WTC11 (cell line): ENCODE measurements at places on chromosomes 6 and 20. TPM values are rescaled to one million over a fixed set of nuclear protein-coding genes. Genes with fewer than 3 reads are reported as not detected.

- no peak overlapping the region for H3K27ac ChIP-seq
- no peak overlapping the region for H3K4me3 ChIP-seq
- H3K27me3 ChIP-seq, result no peaks in the 10 kb centered on the region; the same call in 1 of the 2 replicates
- no peaks in the 10 kb centered on the region for H3K36me3 ChIP-seq
These were observed 193.7 kb downstream of the EYA2 start for GRCh38 chr20:47088335-47088734.

- peaks cover 55% of the 10 kb centered on the region for H3K4me1 ChIP-seq
- peaks cover 31% of the 10 kb centered on the region for H3K27me3 ChIP-seq
- peak overlapping the region; percentile 55 for H3K4me3 ChIP-seq
These were observed 45.7 kb upstream of the SMIM28 start for GRCh38 chr6:138331984-138332383.

- no peak overlapping the region for H3K27ac ChIP-seq
- peaks cover 5% of the 10 kb centered on the region; the same call in 1 of the 2 replicates for H3K36me3 ChIP-seq
- peaks cover 28% of the 10 kb centered on the region for H3K4me1 ChIP-seq
- DNase-seq, result no peak
These were observed 2.2 kb downstream of the C20orf204 start for GRCh38 chr20:64038224-64038564.

The COL12A1 gene
- total RNA-seq, result 1.1 to 1.4 TPM (median 1.2 TPM) in 3 replicates

DNA sequence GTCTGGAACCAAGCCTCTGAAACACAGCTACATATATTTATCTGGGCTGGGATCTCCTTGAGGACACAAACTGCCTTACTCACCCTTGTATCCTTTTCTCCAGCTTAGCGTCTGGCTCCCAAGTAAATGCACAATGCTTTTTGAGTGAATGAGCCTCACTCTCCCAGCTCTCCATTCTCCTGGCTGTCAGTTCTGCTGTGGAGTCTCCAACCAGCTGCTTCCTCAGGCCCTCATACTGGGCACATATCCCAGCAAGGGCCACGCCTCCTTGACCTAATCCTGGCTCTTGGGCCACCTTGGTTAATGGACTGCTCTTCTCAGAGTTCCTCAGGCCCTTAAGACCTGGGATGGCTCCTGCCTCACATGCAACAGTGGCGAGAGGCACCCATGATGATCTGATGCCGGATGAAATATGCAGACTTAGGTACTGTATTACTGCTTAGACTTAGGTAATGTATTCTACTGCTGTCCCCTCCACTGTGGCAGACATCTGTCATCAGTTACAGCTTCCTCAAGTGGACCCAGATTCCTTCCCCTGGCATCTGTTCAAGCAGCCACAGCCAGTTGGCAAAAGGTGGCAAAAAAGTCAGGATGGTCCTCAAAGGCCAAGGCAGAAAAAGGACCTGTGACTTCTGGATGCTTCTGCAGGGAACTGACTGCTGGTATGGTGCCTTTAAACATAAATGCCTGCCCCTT is 16.5 kb downstream of the SNHG17 start:
- H3K27me3 ChIP-seq, result no peaks in the 10 kb centered on the region
- peaks cover 54% of the 10 kb centered on the region for H3K36me3 ChIP-seq
- H3K4me3 ChIP-seq, result no peak overlapping the region

- DNase-seq, result no peak
- H3K27ac ChIP-seq, result no peak overlapping the region
- H3K4me1 ChIP-seq, result peaks cover 17% of the 10 kb centered on the region
- no peaks in the 10 kb centered on the region; the same call in 1 of the 2 replicates for H3K36me3 ChIP-seq
These were observed 9.0 kb upstream of the ISM1 start for GRCh38 chr20:13211956-13212618.

The SAMD10 gene
- 4.6 to 6.2 TPM (median 4.8 TPM) in 3 replicates for total RNA-seq

The ASIP gene
- total RNA-seq, result not detected in 3 replicates

DNA sequence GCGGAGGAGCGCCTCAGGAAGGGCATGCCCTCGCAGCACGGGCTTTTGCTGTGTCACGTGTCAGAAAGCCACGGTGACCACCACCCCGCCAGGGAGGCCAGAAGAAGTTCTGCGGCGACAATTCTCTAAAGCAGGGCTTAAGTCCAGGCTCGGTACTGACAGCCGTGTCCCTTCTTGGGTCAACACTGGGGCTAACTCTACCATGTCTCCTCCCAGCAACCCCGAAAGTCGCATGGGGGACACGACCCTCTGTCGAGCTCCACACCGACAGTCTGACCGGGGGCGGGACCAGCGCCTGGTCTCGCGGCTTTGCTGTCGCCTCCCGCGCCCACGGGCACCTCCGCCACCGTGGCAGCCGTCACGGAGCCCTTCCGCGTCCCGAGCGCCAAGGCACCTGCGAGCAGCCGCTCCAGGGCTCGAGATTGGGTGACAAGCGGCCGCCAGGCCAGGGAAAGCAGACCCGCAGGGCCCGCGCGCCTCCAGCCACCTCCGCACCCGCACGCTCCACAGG is 534 bp downstream of the NANP start:
- peaks cover 8% of the 10 kb centered on the region for H3K36me3 ChIP-seq
- peaks cover 43% of the 10 kb centered on the region for H3K27me3 ChIP-seq
- peak overlapping the region; percentile 77 for H3K4me3 ChIP-seq
- DNase-seq, result peak; percentile 24
- H3K4me1 ChIP-seq, result peaks cover 34% of the 10 kb centered on the region

DNA sequence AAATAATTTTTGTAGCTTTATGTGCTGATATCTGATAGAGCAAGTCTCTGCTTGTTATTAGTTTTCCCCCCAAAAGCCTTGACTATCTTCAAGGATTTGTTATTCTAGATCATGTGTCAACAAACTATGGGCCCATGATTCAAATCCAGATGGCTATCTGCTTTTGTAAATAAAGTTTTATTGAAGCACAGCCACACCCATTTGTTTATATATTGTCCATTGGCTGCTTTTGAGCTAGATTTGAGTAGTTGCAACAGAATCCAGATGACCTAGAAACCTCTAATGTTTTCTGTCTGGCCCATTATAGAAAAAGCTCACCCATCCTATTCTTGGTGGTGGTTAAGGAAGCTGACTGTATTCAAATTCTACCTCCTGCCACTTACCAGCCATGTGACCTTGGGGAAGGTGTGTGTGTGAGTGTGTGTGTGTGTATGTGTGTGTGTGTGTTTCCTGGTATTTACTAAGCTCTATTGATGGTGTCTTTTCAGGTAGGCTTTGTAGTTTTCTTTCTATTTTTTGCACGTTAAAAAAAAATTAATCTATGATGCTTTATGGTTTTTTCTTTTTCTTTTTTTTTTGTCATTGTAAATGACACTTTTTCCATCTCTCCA is 1.3 kb upstream of the GTSF1L start:
- no peaks in the 10 kb centered on the region for H3K36me3 ChIP-seq
- no peak for DNase-seq
- H3K4me3 ChIP-seq, result no peak overlapping the region
- H3K27ac ChIP-seq, result no peak overlapping the region
- no peaks in the 10 kb centered on the region for H3K27me3 ChIP-seq

The ENPP1 gene
- total RNA-seq, result 29.7 to 34.9 TPM (median 30.8 TPM) in 3 replicates

The FAM184A gene
- 13.3 to 19.2 TPM (median 16.2 TPM) in 3 replicates for total RNA-seq

GRCh38 chr6:1759870-1760269 is 150.2 kb downstream of the FOXC1 start:
- H3K4me3 ChIP-seq, result no peak overlapping the region
- no peaks in the 10 kb centered on the region for H3K27me3 ChIP-seq
- no peak for DNase-seq
- H3K4me1 ChIP-seq, result peaks cover 4% of the 10 kb centered on the region; the same call in 1 of the 2 replicates
- H3K36me3 ChIP-seq, result no peaks in the 10 kb centered on the region

The ISM1 gene
- total RNA-seq, result 0.52 to 0.85 TPM (median 0.62 TPM) in 3 replicates

The PLCB1 gene
- total RNA-seq, result 11.3 to 18.5 TPM (median 17.5 TPM) in 3 replicates

DNA sequence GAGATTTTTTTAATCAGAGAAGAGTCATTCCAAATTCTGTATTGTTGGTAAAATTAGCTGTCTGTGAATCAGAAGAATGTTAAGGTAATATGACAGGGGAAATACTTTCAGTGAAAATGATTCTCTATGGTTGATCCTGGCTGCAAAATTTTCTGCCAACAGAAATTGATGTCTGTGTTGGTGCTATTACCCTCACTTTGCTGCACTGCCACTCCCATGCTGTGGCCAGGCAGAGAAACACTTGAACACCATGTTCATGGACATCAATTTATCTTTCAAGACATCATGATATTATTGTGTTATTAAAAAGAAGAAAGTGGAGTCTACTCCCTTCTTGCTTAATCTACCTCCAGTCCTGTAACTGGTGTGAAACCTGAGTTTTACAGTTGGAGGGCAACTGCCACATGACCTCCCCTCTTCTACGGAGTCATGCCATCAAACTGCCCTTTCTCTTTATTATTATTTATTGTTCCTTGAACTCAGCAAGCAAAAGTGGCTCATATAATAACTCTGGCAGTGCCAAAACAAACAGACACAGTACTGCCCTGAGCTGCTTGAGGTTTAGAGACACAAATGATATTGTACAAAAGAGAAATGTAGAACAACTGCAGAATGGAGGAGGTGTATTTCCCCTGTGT is 288.0 kb upstream of the JAG1 start:
- no peaks in the 10 kb centered on the region for H3K36me3 ChIP-seq
- no peak for DNase-seq
- H3K27ac ChIP-seq, result no peak overlapping the region
- H3K4me1 ChIP-seq, result no peaks in the 10 kb centered on the region
- no peak overlapping the region for H3K4me3 ChIP-seq

The RSPO3 gene
- 0.14 TPM in 1 of 3 replicates, not detected in the others for total RNA-seq

The NHSL1 gene
- total RNA-seq, result 22.9 to 31.1 TPM (median 23.1 TPM) in 3 replicates

- H3K4me3 ChIP-seq, result no peak overlapping the region
- H3K36me3 ChIP-seq, result peaks cover 37% of the 10 kb centered on the region
- no peak for DNase-seq
- peak overlapping the region; percentile 69 for H3K27ac ChIP-seq
These were observed 75.8 kb downstream of the PREP start for GRCh38 chr6:105326833-105327770.

The DPPA5 gene
- total RNA-seq, result 5.5 to 7.6 TPM (median 6.7 TPM) in 3 replicates

The NOX3 gene
- total RNA-seq, result 0.09 TPM in 1 of 3 replicates, not detected in the others

GRCh38 chr20:18692447-18692846 is 104.6 kb downstream of the DTD1 start:
- peaks cover 22% of the 10 kb centered on the region for H3K4me1 ChIP-seq
- no peak overlapping the region for H3K27ac ChIP-seq
- H3K27me3 ChIP-seq, result no peaks in the 10 kb centered on the region
- H3K36me3 ChIP-seq, result no peaks in the 10 kb centered on the region
- no peak for DNase-seq
- H3K4me3 ChIP-seq, result no peak overlapping the region

GRCh38 chr20:2973574-2973973 is 69.8 kb upstream of the GNRH2 start:
- no peak for DNase-seq
- no peaks in the 10 kb centered on the region for H3K36me3 ChIP-seq
- peaks cover 7% of the 10 kb centered on the region for H3K4me1 ChIP-seq
- H3K4me3 ChIP-seq, result no peak overlapping the region

GRCh38 chr6:144588697-144589325 is 303.7 kb downstream of the UTRN start:
- H3K36me3 ChIP-seq, result peaks cover 27% of the 10 kb centered on the region
- H3K27me3 ChIP-seq, result no peaks in the 10 kb centered on the region
- no peak for DNase-seq
- no peak overlapping the region for H3K27ac ChIP-seq
- no peak overlapping the region for H3K4me3 ChIP-seq
- peaks cover 46% of the 10 kb centered on the region for H3K4me1 ChIP-seq

GRCh38 chr20:50341880-50342637 is 151.4 kb downstream of the CEBPB start:
- H3K27me3 ChIP-seq, result no peaks in the 10 kb centered on the region
- H3K27ac ChIP-seq, result no peak overlapping the region
- peaks cover 7% of the 10 kb centered on the region for H3K4me1 ChIP-seq
- H3K36me3 ChIP-seq, result no peaks in the 10 kb centered on the region
- no peak for DNase-seq

DNA sequence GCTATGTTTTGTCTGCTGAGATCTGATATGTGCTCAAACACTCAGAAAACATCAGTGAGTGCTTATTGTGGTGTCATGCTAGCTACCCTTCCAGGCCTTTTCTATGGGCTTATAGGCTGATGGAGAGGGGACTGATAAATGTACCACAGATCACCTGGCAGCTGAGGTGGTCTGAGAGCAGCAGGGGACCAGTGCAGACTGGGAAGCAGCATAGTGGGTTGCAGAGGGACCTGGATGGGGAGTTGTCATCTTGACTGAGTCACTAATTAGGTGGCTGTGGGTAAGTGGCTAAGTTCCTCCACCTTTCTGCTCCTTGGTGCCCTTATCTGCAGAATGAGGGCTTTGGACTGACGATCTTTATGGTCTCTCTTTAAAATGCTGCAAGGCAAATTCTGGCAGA is 2.8 kb downstream of the TMEM200A start:
- no peaks in the 10 kb centered on the region for H3K36me3 ChIP-seq
- DNase-seq, result no peak
- H3K4me1 ChIP-seq, result peaks cover 54% of the 10 kb centered on the region
- peaks cover 2% of the 10 kb centered on the region; the same call in 1 of the 2 replicates for H3K27me3 ChIP-seq
- no peak overlapping the region for H3K4me3 ChIP-seq

The CST5 gene
- not detected in 3 replicates for total RNA-seq
